ENCODE measurements at places on chromosomes 1 and 21.

DNA sequence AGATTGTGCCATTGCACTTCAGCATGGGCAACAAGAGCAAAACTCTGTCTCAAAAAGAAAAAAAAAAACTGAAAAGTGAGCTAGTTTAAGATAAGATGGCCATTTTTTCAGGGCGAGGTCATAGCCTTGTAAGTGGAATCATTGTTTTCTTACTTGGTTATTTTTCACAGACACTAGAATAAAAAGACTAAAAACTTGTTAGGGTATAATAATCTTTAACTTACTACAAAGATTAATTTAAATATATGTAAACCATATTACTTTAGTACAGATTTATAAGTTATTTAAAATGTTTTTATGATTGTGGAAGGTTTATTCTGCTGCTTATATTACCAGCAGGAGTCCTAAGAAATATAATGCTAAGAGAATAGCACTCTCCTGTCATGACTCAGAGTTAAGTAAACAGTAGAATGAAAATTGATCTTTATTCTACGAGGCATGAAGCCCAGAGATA, 23.5 kb downstream of the ANGPTL1 start:
- DNase-seq, result no peak

- peak; percentile 23 for DNase-seq
Observed at GRCh38 chr1:228650141-228650540, 85.1 kb upstream of the RHOU start.

GRCh38 chr1:65953170-65953569, 160.5 kb downstream of the PDE4B start:
- no peak for DNase-seq

- no peak for DNase-seq
Observed at GRCh38 chr21:34517491-34518245, 5.7 kb upstream of the KCNE1 start.

DNA sequence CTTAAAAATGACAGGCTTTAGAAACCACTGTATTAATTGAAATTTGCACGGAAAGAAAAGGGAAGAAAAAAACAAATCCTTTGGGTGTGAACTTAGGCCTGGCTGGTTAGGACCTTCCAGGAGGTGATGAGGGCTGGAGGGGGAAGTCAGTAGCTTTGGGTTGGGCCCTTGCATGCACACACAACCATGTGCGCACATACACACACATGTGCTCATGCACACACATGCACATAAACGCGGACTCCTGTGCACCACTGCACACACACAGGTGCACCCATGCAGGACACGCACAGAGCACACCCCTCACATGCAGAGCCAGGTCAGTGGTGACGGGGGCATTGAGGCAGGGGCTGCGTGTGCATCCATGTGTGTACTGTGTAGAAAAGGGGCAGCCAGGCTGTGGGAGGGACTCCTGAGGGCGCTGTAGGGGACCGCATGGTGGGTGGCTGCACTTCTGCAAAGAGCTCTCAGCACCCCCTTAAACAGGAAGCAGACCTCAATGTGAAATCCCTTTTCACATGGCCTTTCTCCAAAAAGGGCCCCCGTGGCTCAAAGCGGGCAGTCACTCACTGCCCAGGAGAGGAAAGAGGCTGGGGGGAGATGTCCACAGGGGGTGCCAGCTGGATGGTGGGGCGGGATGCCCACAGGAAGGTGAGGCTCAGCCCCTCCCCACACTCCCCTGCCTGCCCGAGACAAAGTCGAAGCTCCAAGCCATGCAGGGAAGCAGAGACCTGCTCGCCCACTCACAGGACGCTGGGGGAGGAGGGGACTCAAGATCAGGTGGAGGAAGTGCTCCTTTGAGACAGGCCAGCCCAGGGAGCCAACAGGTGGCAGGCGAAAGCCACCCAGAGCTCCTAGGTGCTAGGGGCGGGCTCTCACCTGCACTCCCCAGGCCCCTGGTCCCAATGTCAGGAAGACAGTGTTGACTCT, 95.2 kb downstream of the ITPKB start:
- DNase-seq, result no peak

GRCh38 chr1:8447616-8448150, 129.8 kb downstream of the SLC45A1 start:
- DNase-seq, result no peak

DNA sequence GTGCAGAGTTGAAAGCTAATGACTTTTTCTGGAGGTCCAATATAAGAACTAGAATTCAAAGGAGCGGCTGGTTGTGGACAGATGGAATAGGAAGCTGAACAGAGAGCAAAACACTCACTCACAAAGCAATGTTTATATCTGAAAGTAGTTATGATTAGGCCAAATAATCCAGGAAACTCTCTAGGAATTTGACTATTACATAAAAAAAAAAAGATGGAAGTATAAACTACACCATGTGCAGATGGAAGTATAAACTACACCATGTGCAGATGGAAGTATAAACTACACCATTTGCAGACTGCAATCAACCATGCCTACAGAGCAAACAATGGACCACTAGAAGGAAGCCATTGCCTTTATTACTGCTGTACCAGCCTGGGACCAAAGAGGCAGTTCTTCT, 771.1 kb downstream of the BRINP3 start:
- DNase-seq, result no peak

DNA sequence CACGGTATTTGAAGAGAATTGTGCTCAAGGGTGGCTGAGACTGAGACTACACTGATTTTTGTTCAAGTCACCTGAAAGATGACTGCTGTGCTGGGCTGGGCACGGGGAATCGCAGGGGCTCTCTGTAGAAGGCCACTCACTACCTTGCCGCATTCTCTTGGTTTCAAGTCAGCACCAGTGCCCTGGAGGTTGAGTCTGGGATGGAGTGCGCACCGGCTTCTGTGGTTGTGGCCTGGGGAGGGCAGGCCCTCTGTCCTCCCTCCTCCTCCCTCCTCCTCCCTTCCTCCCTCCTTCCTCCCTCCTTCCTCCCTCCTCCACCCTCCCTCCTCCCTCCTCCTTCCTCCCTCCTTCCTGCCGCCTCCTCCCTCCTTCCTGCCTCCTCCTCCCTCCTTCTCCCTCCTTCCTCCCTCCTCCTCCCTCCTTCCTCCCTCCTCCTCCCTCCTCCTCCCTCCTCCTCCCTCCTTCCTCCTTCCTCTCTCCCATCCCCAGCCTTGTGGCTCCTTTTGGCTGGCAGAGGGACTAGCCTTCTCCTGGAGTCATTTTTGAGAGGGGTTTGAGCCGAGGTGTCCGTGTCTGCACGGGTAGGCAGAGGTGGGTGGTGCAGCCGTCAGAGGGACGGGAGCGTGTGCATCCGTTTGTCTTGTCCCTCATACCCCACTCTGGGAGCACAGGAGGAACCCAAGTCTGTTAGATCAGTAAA, 9.5 kb downstream of the RER1 start:
- no peak for DNase-seq

GRCh38 chr1:86503406-86504136, 34.8 kb downstream of the CLCA1 start:
- peak; percentile 30 for DNase-seq

- no peak for DNase-seq
Observed at GRCh38 chr1:54854381-54855020, 32.5 kb downstream of the DHCR24 start.
